ENCODE measurements at places on chromosomes 5 and 9.

- DNase-seq = peak; percentile 65
Measured at GRCh38 chr5:76303921-76304320, 99.2 kb upstream of the IQGAP2 start.

GRCh38 chr5:176658007-176658599, 10.8 kb downstream of the TSPAN17 start:
- DNase-seq = peak; percentile 85

DNA sequence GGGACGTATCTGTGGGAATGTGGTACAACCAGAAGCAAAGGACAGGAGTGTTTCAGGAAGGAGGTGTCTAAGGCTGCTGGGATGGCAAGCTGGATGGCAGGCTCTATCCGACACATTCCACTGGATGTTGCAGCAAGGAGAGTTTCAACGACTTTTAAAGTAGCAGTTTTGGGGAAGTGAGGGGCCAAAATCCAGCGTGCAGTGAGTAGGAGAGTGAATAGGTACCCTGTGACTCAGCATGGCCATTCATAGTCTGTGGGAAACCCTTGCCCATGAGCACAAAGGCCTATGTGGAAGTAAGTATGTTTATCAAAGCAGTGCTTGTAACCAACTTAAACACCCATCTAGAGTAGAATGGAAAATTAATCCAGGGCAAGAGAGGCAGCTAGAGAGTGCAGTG, 664.7 kb downstream of the ACTL7B start:
- DNase-seq = no peak

DNA sequence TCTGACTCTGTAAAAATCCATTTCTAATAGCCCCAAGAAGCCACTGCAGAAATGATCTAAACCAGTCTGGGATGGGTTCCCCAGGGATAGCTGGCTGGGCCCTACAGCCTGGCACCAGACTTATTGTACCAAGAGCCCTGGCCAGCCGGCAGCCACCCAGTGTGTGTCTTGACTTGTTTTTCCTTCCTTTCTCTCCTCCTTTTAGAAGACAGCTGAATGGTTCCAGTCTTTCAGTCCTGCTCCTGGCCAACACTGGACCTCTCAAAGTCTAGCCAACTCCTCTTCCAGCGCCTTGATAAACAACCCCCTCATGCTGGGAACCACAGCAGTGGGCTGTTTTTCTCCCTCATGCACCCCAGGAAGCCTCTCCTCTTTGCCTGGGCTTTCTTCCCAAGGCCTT, 34.1 kb downstream of the ATOX1 start:
- DNase-seq = no peak

- peak; percentile 85 for DNase-seq
Measured at GRCh38 chr9:120928483-120929228, 2.1 kb upstream of the TRAF1 start.

GRCh38 chr9:124394596-124394995, 20.6 kb downstream of the PSMB7 start:
- no peak for DNase-seq
